RKO (cell line): ENCODE measurements at places on chromosomes 3 and 15.
A peak's percentile ranks its signal among the peaks of the same experiment; 100 is the strongest.

- no peak for DNase-seq
Measured at GRCh38 chr3:138511945-138512344, 77.5 kb downstream of the ESYT3 start.

- no peak for DNase-seq
Measured at GRCh38 chr3:6250167-6250566, 610.7 kb upstream of the GRM7 start.

- DNase-seq = no peak
Measured at GRCh38 chr3:148101061-148101460, 596.6 kb upstream of the AGTR1 start.

- DNase-seq = peak; percentile 60
Measured at GRCh38 chr3:13579063-13579462, 30.1 kb downstream of the FBLN2 start.

- DNase-seq = no peak
Measured at GRCh38 chr3:60333710-60334109, 917.5 kb downstream of the FHIT start.

DNA sequence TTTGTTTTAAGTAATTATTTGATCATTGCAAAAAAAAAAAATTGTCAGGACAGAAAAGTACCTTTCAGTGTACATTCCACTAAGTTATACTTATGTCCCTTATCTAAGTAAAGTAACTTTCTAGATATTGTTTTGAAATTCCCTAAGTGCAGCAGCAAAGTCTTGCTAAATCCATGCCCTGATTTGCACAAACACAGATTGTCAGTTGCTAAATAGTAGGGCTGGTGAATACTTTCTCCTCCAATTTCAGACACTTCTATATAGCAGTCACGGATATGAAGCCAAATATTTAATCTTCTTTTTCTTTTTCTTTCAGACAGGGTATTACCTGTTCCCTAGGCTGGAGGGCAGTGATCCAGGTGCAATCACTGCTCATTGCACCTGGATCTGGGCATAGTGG, 12.9 kb downstream of the LRRC2 start:
- no peak for DNase-seq

- no peak for DNase-seq
Measured at GRCh38 chr3:5739949-5740348, 552.4 kb downstream of the EDEM1 start.

DNA sequence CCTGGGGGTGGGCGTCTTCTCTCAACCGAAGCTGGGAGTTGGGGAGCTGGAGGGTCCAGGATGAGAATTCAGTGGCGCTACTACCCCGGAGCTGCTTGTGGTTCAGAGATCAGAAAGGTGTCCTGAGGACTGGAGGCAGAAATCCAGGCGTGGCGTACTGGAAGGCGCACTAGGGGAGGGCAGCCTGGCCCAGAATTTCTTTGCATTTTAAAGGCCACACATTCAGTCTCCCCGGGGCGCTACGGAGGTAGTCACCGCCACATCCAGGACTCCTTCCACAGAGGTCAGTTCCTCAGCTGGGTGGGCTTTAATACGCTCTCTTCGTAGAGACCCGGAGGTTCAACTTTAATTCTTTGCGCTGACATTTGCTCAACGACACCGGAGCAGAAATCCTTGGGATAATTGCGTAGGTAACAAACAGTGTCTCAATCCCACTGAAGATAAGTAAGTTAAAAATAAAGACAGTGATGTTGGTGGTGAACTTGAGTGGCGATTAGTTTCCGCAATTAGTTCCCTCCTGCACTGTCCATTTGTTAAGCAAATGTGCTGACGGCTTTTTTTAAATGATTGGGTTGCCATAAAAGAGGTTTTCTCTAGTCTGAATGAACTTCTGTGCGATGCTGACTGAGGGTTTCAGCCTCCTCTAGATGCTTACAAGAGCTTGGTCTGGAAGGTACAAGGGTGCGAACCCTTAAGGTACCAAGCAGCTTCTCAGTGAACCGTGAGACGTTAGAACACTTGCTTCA, 535 bp downstream of the MCTP2 start:
- DNase-seq = peak; percentile 38

GRCh38 chr15:64110950-64111678, 15.3 kb downstream of the SNX1 start:
- DNase-seq = no peak

DNA sequence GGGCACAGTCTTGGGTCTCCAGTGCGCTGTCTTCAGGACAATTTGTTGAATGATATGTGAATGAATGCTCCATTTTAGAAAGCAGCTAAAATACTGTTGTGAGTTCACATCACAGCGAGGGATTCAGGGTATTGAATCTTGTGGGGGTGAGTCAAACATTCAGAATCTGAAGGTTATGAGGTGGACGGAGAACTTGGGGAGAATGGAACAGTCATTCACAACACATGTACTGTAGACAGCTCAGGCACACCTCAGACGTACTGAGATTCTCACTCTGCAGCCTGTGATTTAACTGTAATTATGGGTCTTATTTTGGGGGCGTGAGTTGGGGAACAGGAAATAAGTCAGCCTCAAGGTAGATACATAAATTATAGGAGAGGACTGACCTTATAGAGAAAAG, 13.9 kb downstream of the CRYBG3 start:
- peak; percentile 35 for DNase-seq

DNA sequence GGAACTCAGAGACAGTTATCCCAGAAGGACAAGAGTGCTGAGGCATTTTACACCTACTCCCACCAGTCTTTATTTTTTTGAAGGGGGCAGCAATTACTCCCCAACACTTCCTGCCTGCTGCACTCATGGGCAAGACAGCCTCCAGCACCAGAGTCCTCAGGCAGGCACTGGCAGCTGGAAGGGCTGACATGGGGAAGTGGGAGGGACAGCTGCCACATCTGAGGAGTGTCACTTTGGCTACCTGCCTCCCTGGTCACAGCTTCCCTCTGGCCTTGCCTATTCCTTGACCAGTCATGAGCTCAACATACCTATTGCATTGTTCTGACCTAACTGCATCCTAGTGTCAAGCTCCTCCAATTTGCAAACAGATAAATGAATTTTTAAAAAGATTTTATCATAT, 10.2 kb upstream of the LACTB start:
- DNase-seq = no peak

GRCh38 chr15:65060641-65061397, 7.0 kb downstream of the RASL12 start:
- no peak for DNase-seq

- DNase-seq = peak; percentile 66
Measured at GRCh38 chr3:132660811-132661070, 612 bp downstream of the UBA5 start.

DNA sequence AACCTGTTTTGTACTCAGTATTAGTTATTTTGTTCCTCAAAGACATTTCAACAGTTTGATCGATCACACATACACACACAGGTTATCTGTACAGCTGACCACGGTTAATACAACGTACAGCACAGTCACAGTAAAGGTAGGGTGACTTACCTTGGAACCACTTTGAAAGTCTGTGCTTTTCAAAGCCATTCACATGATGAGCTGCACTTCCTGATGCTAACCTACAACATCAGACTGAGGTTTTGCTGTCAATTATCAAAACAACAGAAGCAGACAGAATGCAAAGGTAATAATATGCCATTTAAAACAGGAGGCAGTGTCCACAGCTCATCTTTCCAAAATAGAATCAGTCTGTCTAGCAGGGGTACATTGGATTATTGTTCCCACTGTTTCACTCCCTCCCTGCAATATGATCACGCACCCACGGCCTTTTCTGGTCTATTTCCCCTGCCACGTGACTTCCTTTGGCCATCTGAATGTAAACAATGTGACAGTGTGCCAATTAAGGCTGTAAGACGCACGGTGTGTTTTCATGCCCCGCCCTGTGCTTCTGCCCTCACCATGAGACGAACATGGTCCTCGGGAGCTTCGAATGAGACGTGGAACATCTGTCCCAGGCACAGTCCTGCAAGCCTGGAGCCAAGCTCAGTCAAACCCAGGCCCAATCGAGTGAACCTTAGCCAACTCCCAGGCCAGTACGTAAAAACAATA, 102.4 kb downstream of the FMN1 start:
- no peak for DNase-seq

- peak; percentile 22 for DNase-seq
Measured at GRCh38 chr3:133464573-133464972, 64.7 kb downstream of the BFSP2 start.

DNA sequence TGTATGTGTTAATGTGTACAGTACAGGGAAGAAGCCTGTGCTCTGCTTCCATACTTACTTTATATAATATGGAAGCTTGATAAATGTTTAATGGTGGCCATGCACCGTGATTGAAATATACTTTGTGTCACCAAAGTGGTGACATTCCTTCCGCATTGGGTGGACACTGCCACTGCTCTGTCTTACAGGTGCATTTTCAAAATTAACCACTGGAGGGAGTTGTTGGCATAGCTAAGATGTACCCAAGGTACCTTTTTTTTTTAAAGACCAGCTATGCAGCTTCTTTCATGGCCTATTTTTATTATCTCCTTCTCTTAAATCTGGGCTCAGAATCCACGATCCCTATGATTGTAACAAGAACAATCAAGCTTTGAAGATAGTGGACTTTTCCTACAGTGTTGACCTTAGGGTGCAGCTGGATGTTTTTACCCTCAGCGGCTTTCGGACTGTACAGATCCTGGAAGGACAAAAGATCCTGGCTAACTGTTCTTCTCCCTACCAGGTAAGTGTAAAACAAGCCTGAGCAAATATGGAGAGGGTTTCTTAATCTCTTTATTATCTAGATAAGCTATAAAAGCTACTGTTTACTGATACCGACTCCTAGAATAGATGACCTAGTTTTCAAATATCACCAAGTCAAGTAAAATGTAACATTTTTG, 21.6 kb upstream of the PAK6 start:
- DNase-seq = peak; percentile 82

- no peak for DNase-seq
Measured at GRCh38 chr3:185207481-185207880, 46.4 kb downstream of the EHHADH start.

DNA sequence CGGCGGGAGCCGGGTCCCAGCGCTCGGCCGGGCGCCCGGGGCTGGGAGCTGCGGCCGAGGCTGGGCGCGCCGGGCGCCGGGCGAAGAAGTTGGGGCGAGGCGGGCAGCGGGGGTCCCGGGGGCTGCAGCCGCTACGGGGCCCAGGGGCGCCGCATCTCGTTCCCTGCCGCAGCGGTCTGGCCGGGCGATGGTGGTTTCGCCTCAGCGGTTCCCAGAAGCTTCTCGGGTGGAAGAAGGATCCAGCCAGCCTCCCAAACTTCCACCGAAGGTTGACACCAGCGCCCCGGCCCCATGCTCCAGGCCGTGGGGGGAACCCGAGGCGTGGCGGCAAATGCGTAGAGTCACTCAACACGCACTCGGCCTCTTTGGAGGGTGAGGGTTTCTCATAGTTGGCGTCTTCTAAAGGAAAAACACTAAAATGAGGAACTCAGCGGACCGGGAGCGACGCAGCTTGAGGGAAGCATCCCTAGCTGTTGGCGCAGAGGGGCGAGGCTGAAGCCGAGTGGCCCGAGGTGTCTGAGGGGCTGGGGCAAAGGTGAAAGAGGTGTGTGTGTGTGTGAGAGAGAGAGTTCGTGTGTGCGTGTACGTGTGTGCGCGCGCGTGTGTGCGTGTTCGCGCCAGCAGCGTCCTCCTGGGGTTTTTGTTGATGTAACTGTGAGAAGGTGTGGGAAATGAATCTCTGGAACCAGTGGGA, 940 bp downstream of the BOC start:
- DNase-seq = no peak

DNA sequence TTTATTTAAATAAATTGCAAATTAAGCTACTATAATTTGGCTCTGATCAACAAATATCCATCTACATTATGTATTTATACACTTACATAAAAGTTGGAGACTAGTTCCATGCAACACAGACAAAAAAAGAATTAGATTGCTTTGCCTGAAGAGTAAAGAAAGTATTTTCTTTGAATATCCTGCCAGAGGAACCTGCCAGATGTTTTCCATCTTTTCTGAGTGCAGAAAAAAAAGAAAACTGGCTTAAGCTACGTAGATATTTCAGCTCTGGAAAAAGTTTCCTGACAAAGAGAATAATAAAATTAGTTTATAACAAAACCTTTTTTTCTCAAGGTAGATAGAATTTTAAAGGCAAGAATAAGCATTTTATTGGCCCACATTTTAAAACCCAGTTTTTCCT, 607.5 kb upstream of the NAALADL2 start:
- no peak for DNase-seq

- DNase-seq = no peak
Measured at GRCh38 chr15:99441444-99441800, 124.4 kb upstream of the MEF2A start.

DNA sequence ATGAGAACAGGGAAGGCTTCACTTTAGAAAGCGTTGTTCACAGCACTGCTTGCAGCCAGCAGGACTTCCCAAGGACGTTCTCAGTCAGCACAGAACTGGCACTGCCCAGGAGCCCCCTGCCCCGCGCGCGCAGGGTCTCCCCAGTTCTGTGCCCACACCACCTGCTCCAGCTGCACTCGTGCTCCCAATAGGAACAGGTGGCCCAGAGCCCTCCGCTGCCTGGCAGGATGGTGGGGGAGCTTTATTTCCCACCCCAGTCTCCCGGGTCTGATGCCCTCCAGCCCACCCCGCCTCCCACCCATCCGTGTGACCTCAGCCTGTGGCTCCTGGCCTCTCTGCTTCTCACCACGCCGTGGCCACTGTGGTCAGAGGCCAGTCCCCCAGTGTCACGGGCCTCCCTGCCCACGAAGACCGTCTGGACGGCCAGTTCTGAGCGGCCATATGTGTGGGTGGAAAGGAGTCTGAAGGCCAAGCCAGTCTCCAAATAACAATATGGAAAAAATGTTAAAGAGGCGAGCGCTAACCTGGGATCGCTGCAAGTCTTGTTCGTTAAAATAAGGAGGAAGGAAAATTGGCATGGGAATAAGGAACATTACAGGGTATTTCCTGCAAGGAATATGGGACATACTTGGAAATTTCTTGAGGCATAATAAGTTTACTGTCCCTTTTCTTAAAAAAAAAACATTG, 54.6 kb upstream of the PCSK6 start:
- DNase-seq = no peak

DNA sequence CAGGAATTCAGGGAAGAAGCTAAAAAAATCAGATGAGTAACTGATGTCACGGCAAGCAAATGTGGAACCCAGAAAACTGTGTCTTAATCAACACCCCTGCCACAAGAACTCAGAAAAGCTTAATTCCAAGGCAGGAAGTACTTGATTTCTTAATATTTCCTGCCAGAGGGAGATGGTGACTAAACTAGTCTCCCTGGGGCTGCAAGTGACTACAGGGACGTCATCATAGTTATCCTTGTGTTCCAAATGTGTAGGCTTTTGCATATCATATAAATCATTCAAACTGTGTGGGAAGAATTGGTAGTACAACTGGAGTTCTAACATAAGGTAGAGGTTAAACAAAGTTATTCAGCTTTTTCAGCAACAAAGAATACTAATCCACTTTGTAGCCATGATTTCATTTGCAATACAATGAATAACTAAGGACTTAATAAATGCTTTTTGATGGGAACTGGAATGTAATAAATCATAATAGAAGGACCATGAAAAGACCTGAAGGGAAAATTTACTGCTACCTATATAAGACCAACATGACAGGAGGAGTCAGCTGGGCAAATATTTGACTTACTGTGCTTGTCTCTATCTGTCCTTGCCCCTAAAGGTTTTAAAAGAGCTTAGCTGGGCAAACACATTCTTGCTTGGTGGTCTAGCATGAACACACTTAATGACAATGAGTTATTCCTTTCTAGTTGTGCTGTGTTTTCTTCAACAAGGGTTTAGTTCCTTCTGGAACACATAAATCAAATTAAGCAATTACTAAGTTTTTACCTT, 76.0 kb upstream of the NECTIN3 start:
- DNase-seq = peak; percentile 22

- DNase-seq = no peak
Measured at GRCh38 chr15:52258461-52258860, 37.1 kb downstream of the MYO5C start.
